ENCODE measurements at places on chromosomes 5 and 9.

GRCh38 chr5:73158313-73158712 is 14.7 kb upstream of the TMEM174 start:
- no peak for DNase-seq

- no peak for DNase-seq
Observed at GRCh38 chr5:35819026-35819425, 37.7 kb upstream of the IL7R start.

DNA sequence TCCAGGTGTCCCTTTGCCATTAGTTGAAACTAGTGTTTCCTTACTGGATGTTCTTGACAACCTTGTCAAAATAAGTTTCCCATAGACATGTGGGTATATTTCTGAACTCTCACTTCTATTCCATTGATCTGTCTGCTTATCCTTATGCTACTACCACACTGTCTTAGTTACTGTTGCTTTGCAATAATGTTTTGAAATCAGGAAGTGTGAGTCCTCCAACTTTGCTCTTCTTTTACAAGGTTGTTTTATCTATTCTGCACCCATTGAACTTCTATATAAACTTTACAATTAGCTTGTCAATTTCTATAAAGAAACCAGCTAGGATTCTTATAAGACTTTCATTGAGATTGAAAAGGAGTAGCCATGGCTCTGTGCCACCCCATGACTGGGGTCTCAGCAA is 24.3 kb downstream of the CD14 start:
- DNase-seq = no peak

DNA sequence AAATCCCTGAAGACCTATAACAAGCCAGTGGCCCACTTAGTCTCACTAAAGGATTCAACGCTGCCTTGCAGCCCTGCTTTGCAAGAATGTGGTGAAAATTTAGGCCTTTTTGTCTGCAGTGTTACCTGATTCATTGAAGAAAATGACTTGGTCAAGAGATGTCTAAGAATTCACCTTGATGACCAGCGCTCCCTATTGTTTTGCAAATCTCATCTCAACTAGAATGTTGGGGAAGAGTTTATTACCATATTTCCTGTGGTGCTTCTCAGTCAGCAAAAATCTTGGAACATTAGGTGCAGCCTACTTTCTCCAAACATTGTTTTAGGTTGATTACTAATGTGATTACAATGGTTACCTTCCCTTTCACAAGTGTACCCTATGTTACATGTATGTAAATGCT is 53.5 kb downstream of the PLK2 start:
- DNase-seq = no peak

- no peak for DNase-seq
Observed at GRCh38 chr9:91066042-91066415, 264.4 kb downstream of the SYK start.

GRCh38 chr9:14306672-14307660 is 7.0 kb downstream of the NFIB start:
- DNase-seq = no peak

DNA sequence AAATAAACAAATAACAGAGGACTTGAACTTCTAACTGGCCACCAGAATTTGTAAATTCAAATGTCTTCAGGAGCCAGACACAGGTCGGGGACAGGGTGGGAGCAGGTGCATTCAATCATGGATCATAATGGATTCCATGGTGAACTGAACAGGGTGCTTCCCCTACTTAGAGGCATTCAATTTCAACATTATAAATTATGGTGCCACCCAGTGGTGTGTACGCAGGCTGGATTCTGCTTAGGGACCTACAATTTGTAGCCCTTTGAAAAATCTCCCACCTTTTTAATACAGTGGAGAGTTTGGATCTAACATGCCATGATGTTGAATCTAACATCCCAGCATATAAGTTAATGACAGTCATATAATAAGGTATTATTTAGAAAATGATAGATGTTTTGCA is 22.3 kb downstream of the KLF9 start:
- no peak for DNase-seq

- no peak for DNase-seq
Observed at GRCh38 chr5:54673523-54674225, 156.1 kb downstream of the SNX18 start.

GRCh38 chr5:179262126-179262920 is 82.9 kb downstream of the ADAMTS2 start:
- DNase-seq = no peak

DNA sequence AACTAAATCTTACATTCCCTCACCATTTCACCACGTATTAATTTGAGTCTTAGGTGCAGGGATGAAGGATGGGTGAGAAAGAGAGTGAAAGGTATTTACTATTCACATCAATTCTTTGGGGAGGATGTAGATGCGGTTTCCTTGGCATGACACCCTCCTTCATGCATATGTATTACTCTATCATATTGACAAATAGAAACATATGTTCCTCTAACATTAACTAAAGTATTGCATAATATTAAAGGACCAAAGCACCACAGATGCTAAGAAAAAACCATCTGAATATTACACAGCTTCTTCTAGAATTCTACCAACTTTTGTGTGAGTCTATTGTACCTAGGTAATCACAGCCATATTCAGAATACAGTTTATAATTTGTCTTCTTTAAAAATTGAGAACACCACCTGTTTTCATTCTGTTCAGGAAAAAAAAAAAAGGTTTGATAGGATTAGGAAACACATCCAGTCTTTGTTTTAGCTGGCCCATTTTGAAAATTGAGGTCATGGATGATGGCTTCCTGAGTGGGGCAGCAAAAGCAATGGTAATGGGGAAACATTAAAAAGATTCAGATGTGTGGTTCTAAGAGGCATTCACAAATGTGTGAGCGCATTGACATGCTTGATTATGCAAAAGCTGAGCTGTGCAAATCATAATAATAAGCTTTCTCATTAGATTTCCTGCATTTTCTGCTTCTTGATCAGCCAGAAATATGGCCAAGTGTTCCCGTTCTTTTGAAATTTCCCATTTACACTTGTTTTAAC is 1011.5 kb upstream of the NUDT12 start:
- no peak for DNase-seq

GRCh38 chr5:76664079-76664478 is 40.9 kb upstream of the F2RL2 start:
- DNase-seq = no peak

DNA sequence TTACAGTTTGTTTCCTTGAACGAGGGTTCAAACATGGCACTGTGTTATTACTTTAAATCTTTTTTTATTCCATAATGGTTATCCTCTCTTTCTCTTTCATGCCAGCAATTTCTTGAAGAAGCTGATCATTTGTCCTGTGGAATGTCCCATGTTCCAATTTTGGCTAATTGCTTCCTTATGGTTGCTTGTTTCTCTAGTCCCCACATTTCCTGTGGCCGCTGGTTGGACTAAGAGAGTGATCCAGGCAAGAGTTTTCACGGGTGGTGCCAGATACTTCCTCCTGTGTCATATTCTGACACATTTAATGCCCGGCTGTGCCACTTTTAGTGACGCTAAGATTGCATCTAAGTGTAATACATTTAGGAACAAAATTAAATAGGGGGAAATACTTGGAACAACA is 83.8 kb upstream of the FAM169A start:
- DNase-seq = no peak

DNA sequence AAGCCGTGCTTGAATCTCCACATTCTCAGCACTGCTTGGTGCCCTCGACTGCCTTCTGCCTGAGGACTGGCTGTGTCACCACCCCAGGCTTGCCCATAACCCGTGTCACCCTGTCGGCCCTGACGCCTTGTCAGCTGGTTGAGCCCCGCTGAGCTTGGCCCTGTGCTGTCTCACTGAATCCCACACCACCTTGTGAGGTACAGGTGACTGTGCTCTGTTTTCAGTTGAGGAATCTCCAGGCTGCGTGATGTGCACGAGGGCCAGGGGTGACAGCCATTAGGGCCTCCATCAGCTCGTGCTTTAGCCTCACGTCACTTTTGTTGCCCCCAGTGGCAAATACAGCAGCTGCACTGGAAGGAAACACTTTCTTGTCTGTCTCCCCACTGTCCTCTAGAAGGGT is 90.7 kb downstream of the CACNA1B start:
- DNase-seq = no peak

DNA sequence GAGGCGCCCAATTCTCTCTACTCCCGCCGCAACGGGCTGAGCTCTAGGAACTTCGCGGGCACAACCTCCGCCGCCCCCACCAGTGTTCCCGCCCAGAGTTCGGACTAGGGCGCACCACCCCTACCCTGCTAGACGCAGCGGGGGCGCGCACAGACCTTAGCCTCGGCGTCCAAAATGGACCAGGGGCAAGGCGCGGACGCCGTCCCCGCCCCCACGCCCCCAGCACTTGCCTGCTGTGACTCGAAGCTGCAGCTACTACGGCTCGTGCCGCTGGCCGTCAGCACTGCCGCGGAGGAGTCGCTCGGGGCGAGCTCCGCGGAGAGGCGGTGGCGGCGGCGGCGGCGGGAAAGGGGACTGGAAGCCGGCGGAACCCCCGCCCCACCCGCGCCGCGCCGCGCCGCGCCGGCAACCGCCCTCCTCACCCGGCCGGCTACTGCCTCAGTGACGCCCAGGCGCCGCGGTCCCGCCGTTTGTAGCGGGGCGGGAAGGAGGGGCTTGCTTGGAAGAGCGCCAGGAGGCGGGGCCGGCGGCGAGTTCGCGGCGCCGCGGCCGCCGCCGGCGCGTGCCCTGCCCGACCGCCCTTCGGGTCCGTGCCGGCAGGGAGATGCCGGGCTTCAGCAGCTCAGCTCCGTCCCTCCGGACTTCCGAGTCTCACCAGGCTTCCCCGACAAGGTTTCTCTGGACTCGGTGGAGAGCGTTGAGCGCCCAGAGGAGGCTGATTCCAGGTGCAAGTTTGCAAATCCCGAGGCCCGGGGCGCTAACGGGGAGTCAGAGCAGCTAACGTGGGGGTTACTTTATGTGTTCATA is 4.5 kb downstream of the ELAVL2 start:
- DNase-seq = no peak

DNA sequence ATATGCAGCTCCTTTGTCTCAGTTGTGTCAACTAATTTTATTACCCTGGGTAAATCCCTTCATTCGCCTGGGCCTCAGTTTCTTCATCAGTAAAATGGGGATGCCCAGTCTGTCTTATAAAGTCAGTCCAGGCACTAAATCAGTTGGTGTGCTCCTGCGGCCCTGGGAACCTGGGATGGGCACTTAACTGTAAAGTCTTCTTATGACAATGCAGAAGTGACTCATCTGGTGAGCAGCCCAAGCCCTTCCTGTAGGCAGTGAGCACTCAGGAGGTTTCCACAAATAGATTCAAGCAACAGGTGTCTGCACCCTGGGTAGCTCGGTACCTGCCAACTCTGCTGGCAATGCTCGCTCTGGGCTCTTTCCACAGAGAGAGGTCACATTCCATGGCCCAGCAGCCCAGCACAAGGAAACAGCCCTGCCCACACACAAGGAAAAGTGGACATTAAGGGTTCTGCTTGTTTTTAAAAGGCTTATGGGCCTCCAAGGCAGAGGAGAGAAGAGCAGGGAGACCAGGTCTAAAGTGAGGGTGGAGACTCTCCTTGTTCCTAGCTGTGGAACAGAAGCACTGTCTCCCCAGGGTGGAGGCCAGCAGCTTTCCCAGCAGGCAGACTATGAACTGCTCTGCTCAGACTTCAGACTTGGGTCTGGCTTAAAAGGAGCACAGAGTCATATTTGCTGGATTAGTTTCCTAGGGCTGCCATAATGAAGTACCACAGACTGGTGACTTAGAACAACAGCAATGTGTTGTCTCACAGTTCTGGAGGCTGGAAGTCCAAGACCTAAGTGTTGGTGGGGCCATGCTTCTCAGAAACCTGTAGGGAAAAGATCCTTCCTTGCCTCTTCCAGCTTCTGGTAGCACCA is 89.7 kb upstream of the ADRA1B start:
- no peak for DNase-seq

GRCh38 chr5:151298063-151298855 is 5.3 kb downstream of the SLC36A3 start:
- no peak for DNase-seq

DNA sequence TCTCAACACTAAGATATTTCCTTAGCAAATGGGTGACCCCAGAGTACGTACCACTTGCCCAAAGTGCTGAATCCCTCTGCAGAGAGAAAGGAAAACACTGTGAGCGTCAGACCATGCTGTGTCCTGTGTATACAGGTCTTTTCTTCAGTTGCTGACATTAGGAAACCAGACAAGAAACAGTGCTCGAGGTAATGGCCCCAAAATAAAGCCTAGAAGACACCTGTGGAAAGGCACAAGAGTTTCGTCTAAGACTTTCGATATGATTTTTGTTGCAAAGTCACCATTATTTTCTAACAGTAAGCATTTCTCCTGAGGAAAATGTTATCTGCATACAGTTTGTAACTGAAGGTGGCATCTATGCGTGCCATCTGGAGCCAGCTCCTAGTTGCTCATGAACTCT is 62.0 kb upstream of the SIMC1 start:
- DNase-seq = no peak

DNA sequence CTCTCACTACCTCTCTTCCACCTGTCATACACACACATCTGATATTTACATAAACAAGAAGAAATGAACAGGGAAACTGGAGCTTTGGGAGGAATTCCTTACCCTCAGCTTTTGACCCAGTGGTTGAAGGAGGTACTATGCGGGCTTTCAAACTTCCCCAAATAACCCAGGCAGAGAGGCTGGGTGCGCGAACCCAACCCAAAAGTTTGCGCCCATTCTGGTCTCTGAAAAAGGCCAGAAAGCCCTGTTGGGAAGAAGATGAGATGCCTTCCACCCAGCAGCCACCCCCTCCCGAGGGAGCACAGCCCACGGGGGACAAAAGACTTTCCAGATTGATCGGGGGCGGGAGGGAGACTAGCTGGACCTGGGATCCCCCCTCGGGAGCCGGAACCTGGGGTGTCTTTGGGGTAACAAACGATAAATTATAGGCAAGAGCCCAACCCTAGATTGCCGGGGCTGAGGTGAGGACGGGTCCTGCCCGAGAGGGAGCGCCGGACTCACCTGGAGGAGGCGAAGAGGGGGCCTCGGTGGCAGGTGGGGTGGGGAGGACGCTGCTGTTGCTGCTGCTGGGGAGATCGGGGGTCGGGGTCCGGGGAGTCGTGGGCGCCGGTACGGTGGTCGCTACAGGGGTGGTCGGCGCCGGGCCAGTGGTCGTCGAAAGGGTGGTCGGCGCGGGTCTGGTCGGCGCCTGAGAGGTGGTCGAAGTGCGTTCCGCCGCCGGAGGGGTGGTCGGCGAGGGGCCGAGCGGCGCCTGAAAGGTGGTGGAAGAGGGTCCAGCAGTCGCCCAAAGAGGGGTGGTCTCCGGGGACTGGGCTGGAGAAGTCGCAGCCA is 798 bp downstream of the MEGF9 start:
- DNase-seq = no peak

DNA sequence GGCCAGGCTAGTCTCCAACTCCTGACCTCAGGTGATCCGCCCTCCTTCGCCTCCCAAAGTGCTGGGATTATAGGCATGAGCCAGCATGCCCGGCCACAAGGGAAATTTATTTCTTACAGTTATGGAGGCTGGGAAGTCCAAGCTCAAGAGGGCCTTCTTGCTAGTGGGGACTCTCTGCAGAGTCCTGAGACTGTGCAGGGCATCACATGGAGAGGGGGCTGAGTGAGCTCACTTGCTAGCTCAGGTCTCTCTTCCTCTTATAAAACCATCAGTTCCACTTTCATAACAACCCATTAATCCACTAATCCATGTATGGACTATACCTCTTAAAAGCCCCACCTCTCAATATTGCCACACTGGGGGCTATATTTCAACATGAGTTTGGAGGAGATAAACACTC is 5.1 kb upstream of the SPIN1 start:
- DNase-seq = no peak

GRCh38 chr9:35102465-35102768 is 514 bp downstream of the STOML2 start:
- DNase-seq = no peak

GRCh38 chr9:10366171-10366779 is 246.5 kb downstream of the PTPRD start:
- DNase-seq = no peak

Data from stimulated activated CD4-positive, alpha-beta T cell treated with anti-CD3 and anti-CD28 coated beads, Interleukin-15, amount 100 ng/mL, for 1 hour (primary cell).